ENCODE measurements at places on chromosomes 5 and 9.

DNA sequence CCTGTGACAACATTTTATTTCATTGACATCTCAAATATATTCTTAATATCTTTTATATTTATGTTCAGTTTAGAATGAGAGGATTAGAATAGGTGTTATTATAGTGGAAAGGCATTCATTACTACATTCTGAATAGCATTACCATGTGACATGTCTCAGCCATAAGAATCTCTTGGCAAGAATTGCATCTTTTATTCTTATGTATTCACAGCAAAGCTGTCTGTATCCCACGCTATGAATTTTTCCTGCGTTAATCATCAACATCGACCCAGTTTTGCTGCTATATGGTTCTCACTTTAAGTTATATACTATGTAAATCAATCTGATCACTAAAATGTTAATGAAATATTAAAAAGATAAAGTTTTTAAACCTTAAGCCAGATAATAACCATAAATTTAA, 248.6 kb downstream of the TMEM232 start:
- no peak for DNase-seq

DNA sequence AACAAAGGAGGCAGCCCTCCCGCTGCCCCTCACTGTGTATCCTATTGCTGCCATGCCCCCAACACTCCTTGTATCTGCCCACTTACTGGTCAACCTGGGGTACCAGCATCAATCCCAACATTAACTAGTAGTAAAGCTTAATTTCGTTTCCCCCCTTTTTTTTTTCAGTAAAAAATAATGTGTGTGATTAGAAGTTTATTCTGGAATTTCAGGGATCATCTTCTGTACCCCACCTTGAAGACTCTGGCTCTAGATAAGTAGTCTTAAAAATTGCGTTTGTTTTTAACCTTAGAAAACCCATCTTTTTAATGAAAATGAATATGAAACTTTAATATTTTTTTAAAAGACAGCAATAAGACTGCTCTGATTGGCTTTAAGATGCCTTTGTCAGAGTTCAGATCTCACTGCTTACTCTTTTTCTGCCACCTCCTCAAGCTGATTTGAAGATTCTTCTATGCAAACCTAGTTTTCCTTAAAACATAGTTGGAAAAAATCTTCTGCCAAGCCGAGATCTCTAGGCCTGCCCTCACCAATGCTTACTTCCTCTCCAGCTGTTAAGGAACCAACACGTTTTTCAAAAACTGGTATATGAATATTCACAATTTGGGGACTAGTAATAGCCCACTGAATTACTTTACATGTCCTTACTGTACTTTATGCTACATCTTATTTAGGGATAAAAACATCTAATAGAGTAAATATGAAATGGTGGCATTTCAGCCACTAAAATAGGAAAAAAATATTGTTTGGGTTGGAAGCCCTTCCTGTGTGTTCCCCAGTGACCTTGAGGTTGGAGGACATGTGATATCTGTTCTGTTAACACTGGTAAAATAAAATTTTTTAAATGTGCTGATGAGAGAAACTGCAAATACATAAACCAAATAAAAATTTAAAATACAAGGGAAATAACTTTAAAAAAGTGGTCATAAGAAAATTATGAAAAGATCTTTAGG, 4.0 kb upstream of the RHOBTB3 start:
- DNase-seq: no peak

- DNase-seq: no peak
These were observed 71.4 kb downstream of the INSYN2B start for GRCh38 chr5:169908864-169909263.

GRCh38 chr9:23701291-23701690, 124.7 kb downstream of the ELAVL2 start:
- DNase-seq: no peak

Measured in activated CD4-positive, alpha-beta T cell treated with anti-CD3 and anti-CD28 coated beads for 36 hours (primary cell).